Activated CD4-positive, alpha-beta memory T cell treated with anti-CD3 and anti-CD28 coated beads for 36 hours (primary cell): ENCODE measurements at places on chromosomes 6 and 20.

DNA sequence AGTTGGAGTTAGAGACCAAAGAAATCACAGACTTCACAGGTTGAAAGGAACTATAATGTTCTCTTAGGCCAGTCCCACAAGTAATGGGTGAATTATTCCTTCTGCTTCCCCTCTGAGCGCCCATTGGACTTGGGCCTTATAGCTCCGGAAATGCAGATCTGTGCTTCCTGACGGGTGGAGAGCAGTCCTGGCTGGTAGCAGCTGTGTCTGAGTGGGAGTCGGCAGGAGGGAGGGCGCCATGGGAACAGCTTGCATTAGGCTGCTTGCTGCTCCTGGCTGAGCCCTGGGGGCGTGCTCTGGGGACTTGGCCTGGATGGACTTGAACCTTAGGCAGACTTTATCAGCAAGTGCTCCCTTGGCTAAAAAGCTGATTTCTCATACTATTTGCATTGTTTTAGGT, 18.4 kb upstream of the NUP153 start:
- no peaks in the 10 kb centered on the region for H3K36me3 ChIP-seq
- H3K27me3 ChIP-seq, result no peaks in the 10 kb centered on the region
- no peaks in the 10 kb centered on the region for H3K4me1 ChIP-seq
- H3K27ac ChIP-seq, result no peak overlapping the region

GRCh38 chr20:3590164-3590563, 73.0 kb downstream of the GFRA4 start:
- no peaks in the 10 kb centered on the region for H3K4me1 ChIP-seq
- no peak for DNase-seq
- H3K36me3 ChIP-seq, result peaks cover 34% of the 10 kb centered on the region
- no peak overlapping the region for H3K4me3 ChIP-seq

GRCh38 chr6:127503022-127503421, 16.1 kb downstream of the MTCL3 start:
- H3K27me3 ChIP-seq, result no peaks in the 10 kb centered on the region
- no peak overlapping the region for H3K4me3 ChIP-seq
- H3K27ac ChIP-seq, result no peak overlapping the region

DNA sequence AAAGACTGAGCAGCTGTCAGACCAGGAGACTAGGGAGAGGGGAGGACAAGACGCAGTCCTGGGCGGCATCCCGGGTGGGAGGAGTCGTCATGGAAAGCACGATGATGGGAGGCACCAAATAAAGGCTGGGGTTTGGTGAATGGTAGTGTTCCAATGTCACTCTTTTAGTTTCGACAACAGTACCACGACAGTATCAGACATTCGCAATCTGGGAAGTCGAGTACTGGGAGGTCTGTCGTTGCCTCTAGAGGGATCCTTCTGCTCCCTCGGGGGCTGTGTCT, 32.1 kb downstream of the PSMG4 start:
- no peak overlapping the region for H3K4me3 ChIP-seq
- DNase-seq, result no peak
- no peaks in the 10 kb centered on the region for H3K4me1 ChIP-seq
- H3K27me3 ChIP-seq, result no peaks in the 10 kb centered on the region
- H3K27ac ChIP-seq, result no peak overlapping the region

DNA sequence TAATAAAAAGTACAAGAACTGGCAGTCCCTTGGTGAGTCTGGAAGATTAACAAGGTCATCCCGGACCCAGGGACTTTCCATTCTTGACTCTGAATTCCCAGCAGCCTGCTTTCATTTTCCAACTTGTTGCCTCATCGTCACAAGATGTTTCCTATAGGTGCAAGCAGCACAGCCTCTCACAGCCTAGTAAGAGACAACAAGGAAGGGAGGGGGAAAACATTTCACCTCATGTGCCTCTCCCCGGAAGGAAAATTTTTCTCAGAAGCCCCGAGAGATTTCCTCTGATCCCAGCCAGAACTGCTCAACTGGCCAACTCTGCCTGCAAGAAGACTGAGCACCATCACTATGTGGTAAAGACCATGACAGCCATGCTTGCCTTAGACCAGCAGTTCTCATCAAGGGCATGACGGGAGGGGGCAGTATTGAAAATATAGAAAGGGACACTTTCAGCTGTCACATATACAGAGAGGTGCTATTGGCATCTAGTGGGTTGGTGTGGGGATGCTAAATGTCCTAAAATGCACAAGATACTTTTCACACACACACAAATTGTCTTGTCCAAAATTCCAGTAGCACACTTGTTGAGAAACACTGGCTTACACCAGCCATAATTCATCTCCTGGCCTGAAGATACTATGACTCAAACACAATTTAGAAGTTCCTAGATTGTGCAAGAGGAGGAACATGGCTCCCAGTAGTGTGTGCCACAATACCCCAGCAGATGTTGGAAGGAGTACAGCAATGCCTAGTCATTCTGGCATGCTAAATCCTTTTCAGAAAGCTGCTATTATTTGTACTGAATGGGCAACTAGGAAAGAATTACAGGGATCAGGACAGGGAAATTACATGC, 10.8 kb upstream of the WTAP start:
- no peak overlapping the region for H3K27ac ChIP-seq
- no peak for DNase-seq
- peaks cover 11% of the 10 kb centered on the region for H3K4me1 ChIP-seq
- H3K36me3 ChIP-seq, result no peaks in the 10 kb centered on the region

- no peaks in the 10 kb centered on the region for H3K36me3 ChIP-seq
- no peak for DNase-seq
- H3K27ac ChIP-seq, result no peak overlapping the region
- H3K4me3 ChIP-seq, result no peak overlapping the region
- no peaks in the 10 kb centered on the region for H3K4me1 ChIP-seq
Observed at GRCh38 chr20:10231290-10231689, 12.7 kb downstream of the SNAP25 start.

DNA sequence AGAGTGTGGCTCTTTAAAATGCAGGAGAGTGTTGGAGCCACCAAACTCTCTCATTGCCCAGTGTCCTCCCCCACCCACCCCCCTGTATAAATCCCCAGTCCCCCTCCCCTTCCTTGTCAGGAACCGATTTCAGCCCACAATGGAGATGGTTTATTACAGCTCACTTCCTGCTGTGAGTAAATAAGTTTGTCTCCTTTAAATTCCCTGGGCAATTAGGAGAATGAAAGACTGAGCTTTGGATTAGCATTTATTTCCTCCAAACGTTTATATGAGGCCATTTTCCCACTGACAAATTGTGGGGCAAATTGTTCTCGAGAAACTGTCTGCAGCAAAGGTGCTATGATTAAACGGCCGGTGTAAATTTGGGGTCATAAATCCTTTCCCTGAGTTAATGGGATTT, 128.8 kb downstream of the DHX35 start:
- H3K27me3 ChIP-seq, result peaks cover 3% of the 10 kb centered on the region
- no peaks in the 10 kb centered on the region for H3K36me3 ChIP-seq
- H3K27ac ChIP-seq, result no peak overlapping the region
- no peak for DNase-seq
- no peak overlapping the region for H3K4me3 ChIP-seq
- no peaks in the 10 kb centered on the region for H3K4me1 ChIP-seq

GRCh38 chr20:58058421-58059259, 169.8 kb downstream of the ANKRD60 start:
- no peak overlapping the region for H3K27ac ChIP-seq
- H3K4me1 ChIP-seq, result no peaks in the 10 kb centered on the region
- no peak overlapping the region for H3K4me3 ChIP-seq
- H3K36me3 ChIP-seq, result no peaks in the 10 kb centered on the region

GRCh38 chr6:95601133-95601532, 23.8 kb downstream of the MANEA start:
- no peaks in the 10 kb centered on the region for H3K4me1 ChIP-seq
- DNase-seq, result no peak
- H3K27ac ChIP-seq, result no peak overlapping the region
- H3K4me3 ChIP-seq, result no peak overlapping the region

DNA sequence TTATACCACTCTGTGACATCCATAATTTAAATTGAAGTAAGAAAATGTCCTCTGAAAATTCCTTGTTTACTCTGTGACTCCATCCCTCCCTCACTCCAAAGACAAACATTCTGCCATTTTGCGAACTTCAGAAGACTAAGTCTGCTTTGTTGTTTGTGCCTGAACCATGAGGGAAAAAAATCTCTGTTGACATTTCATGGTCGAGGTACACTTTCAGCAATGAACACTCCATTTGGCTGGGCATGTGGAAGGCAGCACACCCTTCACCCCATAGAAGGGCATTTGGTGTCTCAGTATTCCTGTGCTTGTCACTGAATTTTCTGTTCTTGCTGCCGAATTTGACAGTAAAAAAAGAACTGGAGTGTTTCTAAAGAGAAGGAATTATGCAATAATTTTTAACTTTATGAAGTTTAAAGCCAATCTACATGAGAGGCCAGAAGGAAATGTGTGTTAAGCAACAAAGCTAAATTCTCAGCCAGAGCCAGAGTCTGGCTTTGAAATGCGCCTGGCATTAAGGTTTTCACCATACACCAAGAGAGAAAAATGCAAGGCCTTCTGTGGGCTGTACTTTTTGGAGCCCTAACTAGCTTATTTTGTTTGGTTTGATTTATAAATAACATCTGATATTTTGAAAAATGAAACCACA, 4.7 kb upstream of the PBOV1 start:
- no peak for DNase-seq
- H3K36me3 ChIP-seq, result no peaks in the 10 kb centered on the region
- H3K4me3 ChIP-seq, result no peak overlapping the region
- no peaks in the 10 kb centered on the region for H3K4me1 ChIP-seq

GRCh38 chr6:996271-996852, 303.4 kb upstream of the EXOC2 start:
- no peak overlapping the region for H3K4me3 ChIP-seq
- H3K27me3 ChIP-seq, result peaks cover 20% of the 10 kb centered on the region
- no peak for DNase-seq
- H3K27ac ChIP-seq, result no peak overlapping the region
- no peaks in the 10 kb centered on the region for H3K36me3 ChIP-seq

GRCh38 chr20:63368151-63368550, 7.0 kb upstream of the CHRNA4 start:
- H3K4me3 ChIP-seq, result no peak overlapping the region
- DNase-seq, result no peak
- no peak overlapping the region for H3K27ac ChIP-seq

DNA sequence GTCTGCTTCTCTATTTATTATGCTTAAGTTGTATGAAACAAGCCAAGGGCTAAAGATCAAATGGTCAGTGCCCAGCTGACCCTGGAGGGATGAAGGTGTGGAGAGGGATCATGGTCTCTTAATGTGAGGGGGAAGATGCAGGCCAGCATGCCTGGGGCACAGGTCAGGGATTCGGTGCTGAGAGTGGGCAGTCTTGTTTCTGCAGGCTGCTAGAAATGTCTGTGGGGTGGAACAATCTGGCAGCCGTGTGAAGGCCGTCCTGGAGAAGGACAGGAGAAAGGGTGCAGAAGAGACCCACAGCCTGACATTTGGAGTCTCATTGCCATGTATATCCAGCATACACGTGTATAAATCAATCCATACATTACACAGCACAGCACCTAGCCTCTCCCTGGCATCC, 258.3 kb upstream of the MOCS1 start:
- peaks cover 7% of the 10 kb centered on the region for H3K27me3 ChIP-seq
- no peak overlapping the region for H3K27ac ChIP-seq
- DNase-seq, result no peak
- H3K4me1 ChIP-seq, result no peaks in the 10 kb centered on the region
- no peak overlapping the region for H3K4me3 ChIP-seq
- no peaks in the 10 kb centered on the region for H3K36me3 ChIP-seq

DNA sequence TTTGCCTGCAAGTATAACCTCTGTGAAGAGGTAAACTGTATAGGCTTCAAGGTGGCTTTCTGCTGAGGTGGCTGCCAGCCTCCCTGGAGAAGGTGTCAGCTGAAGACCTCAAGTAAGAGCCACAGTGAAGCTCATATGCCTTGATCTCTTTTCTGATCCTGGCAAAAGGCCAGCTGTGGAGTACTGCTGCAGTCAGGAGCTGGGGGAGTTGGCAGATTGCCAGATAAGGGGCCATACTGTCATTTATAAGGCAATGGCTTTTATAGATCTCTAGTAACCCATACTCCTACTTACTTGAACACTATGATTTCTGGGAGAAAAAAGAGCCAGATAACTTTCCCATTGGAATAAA, 8.8 kb upstream of the CEP85L start:
- H3K4me3 ChIP-seq, result peak overlapping the region; percentile 33
- peak; percentile 54 for DNase-seq
- H3K4me1 ChIP-seq, result peaks cover 68% of the 10 kb centered on the region
- peaks cover 9% of the 10 kb centered on the region for H3K36me3 ChIP-seq

- DNase-seq, result no peak
- no peaks in the 10 kb centered on the region for H3K4me1 ChIP-seq
- no peaks in the 10 kb centered on the region for H3K27me3 ChIP-seq
- no peaks in the 10 kb centered on the region for H3K36me3 ChIP-seq
Observed at GRCh38 chr6:18961566-18961965, 574.4 kb downstream of the RNF144B start.

DNA sequence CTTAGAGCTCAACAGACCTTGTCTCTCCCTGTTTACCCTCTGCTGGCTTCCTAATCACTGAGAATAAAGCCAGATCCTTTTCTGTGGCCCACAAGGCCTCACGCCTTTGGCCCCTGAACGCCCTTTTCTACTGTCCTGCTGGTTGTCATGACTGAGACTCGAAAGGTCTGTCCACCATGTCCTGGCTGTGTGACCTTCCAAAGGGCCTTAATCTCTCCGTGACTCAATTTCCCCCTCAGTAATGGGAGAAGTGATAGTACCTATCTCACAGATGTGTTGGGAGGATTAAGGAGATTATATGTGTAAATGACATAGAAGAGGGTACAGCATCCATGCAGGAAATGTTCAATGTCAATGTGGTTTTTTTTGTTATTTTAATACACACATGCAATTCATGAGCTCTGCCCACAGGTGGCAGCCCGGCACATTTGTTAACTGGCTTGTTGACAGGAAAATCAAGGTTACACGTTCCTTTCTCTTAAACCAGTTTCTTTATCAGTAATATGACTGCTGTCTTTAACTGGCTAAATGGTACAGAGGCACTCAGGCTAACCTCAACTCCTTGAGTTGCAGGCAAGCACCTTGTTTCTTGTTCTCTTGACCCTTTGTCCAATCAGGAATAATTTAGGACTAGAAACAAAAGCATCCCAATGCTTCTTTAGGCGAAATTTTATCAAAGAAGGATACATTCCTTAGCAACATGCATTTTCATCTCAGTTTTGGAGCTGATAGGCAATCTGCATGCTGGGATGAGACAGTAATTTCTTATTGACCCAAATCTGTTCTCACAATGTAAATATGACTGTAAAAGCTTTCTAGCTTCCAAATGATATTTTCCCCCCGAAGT, 16.6 kb downstream of the SLC22A1 start:
- DNase-seq, result peak; percentile 79
- no peak overlapping the region for H3K4me3 ChIP-seq
- no peak overlapping the region for H3K27ac ChIP-seq
- peaks cover 19% of the 10 kb centered on the region for H3K4me1 ChIP-seq
